Right cardiac atrium (tissue), 5 donors: ENCODE measurements at places on chromosomes 2 and 18. TPM values are rescaled to one million over a fixed set of nuclear protein-coding genes. Genes with fewer than 3 reads are reported as not detected.

ABCG8 gene
- not detected for total RNA-seq

ORC2 gene
- 23.0 TPM for total RNA-seq

RETSAT gene
- 33.5 TPM for total RNA-seq

DSC2 gene
- 24.5 TPM for total RNA-seq

SDC1 gene
- 0.09 TPM for total RNA-seq

MLPH gene
- total RNA-seq: 189 TPM

CRYGC gene
- total RNA-seq: not detected

DOK6 gene
- 7.5 TPM for total RNA-seq

CREG2 gene
- total RNA-seq: 1.0 TPM

SERPINB3 gene
- not detected for total RNA-seq

AMER3 gene
- not detected for total RNA-seq

TRAPPC12 gene
- total RNA-seq: 93.4 TPM

CTNNA2 gene
- 0.08 TPM for total RNA-seq

KCNJ13 gene
- not detected for total RNA-seq

REEP1 gene
- 25.3 TPM for total RNA-seq

CNGA3 gene
- not detected for total RNA-seq

TLX2 gene
- not detected for total RNA-seq

CARF gene
- 10.2 TPM for total RNA-seq

LYG2 gene
- total RNA-seq: not detected

TNS1 gene
- 559 TPM for total RNA-seq

EML6 gene
- total RNA-seq: 1.0 TPM

NTSR2 gene
- not detected for total RNA-seq
